ENCODE measurements at places on chromosomes 7 and 10.

DNA sequence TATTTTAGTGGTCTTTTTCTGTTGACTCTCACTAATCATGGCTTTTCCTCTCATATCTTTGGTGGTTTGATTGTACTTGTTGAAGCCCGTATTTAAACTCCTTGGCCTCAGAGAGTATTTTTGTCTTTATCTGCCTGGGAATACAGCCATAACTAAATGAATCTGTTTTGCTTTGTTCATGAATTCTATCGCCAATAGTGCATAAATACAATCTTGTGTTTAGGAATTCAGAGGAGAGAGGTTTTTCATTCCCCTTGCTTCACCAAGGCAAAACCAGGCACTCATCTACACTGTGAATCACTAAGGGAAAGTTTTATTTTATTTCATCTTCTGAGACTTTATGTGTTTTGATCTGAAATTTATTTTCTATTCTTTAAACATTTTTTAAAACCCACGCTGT, 152.7 kb downstream of the BICC1 start:
- DNase-seq, result no peak

DNA sequence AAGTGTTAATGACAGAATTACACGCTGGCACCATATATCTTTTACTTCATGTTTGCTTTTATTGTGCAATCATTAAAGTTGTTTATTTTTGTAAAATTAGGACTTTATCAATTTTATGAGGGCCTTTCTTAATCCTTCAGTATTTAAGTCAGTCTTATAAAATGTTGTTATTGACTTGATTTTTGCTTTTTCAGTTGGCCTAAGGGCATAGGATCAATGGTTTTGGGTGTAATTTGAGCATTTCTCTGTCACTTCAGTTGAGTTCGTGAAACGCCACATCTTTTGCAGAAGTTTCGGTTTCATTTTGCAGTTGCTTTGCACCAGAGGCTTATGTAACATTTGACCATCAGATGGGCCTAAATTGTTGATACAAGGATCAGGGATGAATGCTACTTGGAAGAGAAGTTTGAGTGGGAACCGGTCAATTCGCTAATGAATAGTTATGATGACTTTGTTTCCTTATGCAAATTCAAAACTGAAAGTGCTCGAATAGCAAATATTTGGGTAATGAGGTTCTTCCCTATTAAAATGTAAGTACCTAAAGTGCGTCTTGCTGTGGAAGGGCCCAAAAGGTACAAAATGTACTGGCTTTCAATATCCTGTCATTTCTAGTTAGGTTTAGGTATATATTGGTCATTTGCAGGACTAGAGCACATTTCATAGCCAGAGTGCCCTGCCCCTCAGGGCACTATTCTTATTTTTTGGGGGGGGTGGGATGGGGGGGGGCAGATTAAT, 340.9 kb downstream of the LRMDA start:
- DNase-seq, result no peak

DNA sequence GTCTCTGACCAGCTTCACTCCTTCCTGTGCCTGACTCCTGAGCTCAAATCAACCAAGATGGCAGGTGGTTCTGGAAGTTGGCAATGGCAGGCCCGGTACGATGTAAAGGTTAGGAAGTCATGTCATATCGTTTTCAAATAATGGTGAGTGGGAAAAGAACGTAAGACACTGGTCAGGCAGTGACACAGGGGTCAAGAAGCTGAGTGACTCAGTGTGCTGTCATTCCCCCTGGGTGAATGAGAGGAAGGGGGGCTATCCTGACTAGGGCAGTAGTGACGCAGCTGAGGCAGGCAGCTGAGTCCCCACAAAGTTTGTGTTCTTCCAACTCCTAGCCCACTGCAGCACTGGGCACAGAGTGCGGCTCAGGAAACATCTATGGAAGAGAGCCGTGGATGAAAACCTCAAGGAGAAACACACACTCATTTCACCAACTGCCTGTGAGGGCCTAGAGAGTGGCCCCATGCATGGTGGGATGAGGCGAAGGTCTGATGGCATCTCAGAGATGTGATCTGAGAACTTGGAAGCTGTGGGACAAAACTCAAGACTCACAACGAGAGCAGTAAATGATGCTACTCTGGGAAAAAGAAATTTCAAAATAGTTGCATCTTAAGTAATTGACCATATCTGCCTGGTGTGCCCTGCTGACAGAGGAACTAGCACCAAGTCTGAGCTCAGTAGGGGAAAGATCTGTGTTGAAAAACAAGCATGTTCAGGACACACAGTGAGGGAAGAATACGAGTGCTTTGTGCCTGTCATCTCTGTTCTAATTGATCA, 23.2 kb downstream of the CREB3L2 start:
- no peak for DNase-seq

DNA sequence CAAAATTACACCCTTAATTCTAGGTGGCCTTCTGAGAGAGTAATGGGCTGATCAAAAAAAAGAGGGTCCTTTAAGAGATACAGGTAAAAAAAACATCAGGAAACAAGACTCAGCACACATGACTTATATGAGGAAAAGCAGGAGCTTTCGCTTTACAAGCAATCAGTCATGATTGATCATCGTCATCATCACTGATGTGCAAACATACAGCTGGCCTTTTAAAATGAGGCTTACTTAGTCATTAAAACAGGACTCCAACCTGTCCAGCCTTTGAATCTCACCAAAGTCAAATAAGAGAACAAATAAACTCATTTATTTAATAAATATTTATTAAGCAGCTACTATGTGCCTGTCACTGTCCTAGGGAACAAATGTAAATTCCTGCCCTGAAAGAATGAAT, 255.3 kb downstream of the SKAP2 start:
- DNase-seq, result no peak

Data from activated CD4-positive, alpha-beta T cell treated with anti-CD3 and anti-CD28 coated beads for 24 hours (primary cell).